Stimulated activated CD8-positive, alpha-beta memory T cell treated with anti-CD3 and anti-CD28 coated beads, Interleukin-12 subunit alpha, Interleukin-12 subunit beta, amount 100 ng/mL, for 1 hour (primary cell): ENCODE measurements at places on chromosomes 11 and 22.
A peak's percentile ranks its signal among the peaks of the same experiment; 100 is the strongest.

- no peak for DNase-seq
These were observed 26.7 kb downstream of the INSC start for GRCh38 chr11:15141381-15141780.

GRCh38 chr22:25942856-25943411 is 200.9 kb downstream of the MYO18B start:
- DNase-seq, result no peak

DNA sequence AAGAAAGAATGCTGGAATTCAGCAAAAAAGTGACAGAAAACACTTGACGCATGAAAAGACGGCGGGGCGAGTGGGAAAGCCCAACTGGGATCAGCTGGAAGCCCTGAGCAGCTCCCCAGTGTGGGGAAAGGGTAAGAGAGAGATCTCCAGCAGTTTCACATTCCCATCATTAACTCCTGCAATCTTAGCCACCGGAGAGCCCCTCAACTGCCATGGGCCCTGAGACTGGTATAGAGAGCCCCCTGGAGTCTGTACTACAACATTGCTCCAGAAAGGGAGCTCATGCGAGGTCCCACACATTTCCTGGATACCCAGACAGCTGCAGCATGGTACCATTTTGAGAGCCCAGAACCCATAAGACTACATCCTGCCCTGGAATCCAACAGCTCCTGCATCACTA is 31.1 kb downstream of the MRGPRX4 start:
- no peak for DNase-seq

GRCh38 chr11:69888483-69889181 is 69.4 kb upstream of the FGF3 start:
- peak; percentile 58 for DNase-seq

- no peak for DNase-seq
These were observed 60.9 kb downstream of the ENTHD1 start for GRCh38 chr22:39832627-39833074.

GRCh38 chr22:17830043-17830961 is 56.0 kb upstream of the BID start:
- DNase-seq, result peak; percentile 64

DNA sequence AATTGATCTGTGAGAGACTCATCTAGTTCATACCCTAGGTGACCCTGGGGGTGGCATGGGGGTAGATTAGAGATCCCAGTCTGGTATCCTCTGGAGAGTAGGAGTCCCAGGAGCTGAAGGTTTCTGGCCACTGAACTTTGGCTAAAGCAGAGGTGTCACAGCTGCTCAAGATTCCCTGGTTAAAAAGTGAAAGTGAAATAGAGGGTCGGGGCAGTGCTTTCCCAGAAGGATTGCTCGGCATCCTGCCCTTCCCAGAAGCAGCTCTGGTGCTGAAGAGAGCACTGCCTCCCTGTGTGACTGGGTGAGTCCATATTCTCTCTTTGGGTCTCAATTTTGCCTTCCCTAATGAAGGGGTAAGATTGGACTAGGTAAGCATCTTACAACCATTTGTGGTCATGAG is 653 bp downstream of the IL18BP start:
- no peak for DNase-seq

GRCh38 chr22:25380122-25380747 is 160.8 kb downstream of the CRYBB2 start:
- no peak for DNase-seq

DNA sequence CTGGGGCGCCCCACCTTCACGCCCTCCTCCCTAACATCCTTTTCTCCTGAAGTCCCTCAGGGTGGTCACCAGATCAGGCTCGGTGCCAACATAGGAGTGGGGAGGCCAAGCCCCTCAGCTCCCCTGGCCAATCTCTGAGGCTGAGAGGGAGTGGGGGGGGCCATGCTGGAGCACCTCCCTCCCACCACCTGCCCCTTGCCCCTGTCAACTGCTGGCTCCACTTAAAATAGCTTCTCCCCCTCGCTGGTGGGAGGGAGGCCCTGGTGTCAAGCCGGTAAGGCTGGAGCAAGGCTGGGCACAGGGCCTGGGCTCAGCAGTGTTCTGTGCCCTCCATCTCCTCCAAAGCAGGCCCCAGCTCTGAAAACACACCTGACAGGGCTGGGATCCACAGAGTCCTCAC is 4.9 kb downstream of the PLXNB2 start:
- no peak for DNase-seq
